ENCODE measurements at places on chromosomes 2 and 18.

- DNase-seq, result no peak
These were observed 20.3 kb downstream of the SEC11C start for GRCh38 chr18:59159986-59160385.

DNA sequence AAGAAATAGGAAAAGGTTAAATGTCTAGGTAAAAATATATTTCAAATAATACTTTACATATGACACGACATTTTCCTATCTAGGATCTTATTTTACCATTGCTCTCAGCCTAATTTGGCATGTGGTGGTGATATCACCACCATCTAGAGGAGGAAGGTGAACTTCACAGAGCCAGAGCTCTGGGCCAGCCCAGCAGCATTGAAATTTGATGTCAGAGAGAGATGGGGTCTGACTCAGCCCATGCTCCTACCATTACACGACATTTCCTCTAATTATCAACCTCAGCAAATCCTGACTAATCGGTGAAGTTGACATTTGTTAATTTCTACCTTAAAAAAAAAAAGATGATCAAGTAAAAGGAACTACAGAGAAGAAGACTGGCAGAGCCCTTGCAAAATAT lies 42.3 kb downstream of the LRRTM4 start:
- DNase-seq, result no peak

DNA sequence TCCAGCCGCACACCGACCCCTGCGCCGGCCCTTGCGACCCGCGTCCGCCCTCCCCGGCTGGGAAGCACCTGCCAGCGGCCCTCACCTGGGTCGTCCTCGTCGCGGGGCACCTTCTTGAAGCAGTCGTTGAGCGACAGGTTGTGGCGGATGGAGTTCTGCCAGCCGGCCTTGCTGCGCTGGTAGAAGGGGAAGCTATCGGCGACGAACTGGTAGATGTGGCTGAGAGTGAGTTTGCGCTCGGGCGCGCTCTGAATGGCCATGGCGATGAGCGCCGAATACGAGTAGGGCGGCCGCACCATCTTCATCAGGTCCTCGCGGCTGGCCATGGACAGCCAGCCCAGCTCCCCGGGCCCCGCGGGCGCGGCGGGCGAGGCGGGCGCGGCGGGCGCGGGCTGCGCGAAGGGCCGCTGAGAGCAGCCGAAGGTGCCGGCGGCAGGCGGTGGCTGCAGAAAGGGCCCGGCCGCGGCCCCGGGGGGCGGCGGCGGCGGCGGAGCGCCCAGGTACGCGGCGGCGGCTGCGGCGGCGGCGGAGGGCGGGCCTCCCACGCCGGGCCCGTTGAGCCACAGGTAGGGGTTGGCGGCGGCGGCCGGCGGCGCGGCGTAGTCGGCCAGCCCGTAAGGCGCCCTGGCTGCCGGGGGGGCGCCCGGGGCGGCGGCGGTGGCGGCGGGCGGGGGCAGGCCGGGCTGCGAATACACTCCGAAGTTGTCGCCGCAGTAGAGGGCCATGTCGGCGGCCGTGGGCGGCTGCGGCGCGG lies 505 bp downstream of the FOXI3 start:
- no peak for DNase-seq

DNA sequence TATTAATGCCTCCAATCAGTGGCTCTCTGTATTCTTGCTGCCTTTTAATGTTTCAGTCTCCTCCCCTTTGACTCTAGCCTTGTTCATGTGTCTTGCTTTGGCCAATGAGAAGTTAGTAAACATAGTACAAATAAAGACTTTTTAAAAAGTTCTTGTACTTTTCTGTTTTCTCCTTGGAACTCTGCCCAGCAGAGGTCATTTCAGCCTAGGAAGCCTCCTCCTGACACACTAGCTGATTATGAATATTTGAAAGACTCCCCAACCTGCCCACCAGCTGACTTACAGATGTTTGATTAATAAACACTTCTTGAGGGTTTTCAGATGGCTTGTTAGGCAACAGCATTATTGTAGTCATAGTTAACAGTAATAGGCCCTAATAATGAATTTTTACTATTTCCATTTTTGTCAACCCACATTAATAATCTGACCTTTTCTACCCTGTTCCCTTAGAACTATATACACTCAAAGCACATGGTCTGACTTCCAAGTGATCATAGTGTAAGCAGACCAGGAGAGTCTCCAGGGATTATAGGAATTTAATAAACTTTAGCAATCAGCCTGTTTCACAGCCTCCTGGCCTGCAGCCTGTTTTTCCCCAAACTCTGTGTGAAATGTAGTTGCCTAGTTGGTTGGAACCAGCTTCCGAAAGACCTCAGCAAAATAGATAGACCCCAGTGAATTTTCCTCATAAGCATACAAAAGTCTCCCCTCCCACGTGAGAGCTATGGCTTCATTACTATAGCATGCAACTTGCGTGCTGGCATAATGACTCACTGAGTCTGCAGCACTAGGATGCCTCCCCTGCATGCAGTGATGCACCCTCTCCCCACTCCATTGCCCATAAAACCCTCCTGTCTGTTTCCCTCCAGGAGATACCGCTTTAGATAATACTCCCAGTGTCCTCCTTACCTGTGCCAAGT lies 670.7 kb upstream of the ZNF804A start:
- no peak for DNase-seq

DNA sequence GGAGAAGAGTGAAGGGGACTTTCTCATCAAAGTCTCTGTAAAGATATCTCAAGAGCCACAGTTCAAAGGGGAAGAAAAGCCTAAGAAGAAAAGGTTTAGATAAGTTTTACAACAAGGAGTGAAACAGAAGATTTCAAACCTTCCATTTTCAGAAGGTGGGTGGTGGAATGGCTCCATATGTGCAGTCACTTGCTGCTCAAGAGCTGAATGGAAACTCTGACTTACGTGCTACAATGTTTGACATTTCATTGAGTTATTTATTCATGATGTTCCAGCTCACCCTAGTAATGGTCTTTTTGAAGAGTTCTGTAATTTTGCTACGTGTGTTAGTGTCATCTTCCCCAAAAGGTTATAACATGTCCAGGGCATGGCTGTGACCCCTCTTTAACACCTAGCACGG lies 21.7 kb downstream of the LCT start:
- DNase-seq, result no peak

DNA sequence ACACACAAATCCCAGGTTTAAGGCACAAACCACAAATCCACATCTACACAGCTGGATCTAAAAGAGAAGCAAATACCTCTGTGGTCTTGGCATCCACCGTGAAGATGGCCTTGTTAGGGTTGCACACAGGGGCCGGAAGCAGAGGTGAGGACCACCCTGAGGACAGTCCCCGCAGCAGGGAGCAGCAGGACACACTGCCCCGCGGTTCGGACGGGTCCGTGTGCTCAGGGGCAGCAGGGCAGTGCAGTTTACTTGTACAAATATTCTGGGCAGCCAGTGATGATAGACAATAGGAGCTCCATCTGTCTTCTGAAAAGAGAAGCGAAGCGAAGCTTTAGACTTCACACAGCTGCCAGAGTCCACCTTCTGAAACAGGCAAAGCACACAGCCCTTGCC lies 8.8 kb downstream of the PASK start:
- no peak for DNase-seq

GRCh38 chr2:8657423-8658062 lies 24.3 kb upstream of the ID2 start:
- DNase-seq, result no peak

GRCh38 chr2:188848887-188849435 lies 125.2 kb upstream of the COL3A1 start:
- DNase-seq, result no peak

GRCh38 chr18:6280211-6280743 lies 134.4 kb downstream of the L3MBTL4 start:
- no peak for DNase-seq

DNA sequence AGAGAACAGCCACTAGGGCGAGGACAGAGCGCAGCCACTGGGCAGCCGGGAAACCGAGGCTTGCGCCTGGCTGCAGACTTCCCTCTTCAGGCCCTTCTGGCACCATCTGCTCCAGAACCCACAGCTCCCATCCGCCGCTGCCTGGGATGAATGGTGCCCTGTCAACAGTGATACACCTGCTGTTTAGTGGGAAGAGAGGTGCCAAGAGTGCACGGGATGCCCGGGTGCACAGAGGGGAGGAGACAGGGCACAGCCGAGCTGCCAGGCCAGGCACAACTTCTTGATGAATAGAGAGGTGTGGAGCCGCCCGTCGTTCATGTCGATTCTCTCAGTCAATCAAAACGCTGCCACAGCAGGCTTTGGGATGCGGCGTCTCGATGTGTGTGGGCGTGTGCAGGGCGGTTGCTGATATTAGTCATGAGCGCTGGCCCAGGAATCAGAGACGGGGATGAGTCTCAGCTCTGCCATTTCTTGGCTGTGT lies 39.5 kb downstream of the RRM2 start:
- DNase-seq, result peak; percentile 60

DNA sequence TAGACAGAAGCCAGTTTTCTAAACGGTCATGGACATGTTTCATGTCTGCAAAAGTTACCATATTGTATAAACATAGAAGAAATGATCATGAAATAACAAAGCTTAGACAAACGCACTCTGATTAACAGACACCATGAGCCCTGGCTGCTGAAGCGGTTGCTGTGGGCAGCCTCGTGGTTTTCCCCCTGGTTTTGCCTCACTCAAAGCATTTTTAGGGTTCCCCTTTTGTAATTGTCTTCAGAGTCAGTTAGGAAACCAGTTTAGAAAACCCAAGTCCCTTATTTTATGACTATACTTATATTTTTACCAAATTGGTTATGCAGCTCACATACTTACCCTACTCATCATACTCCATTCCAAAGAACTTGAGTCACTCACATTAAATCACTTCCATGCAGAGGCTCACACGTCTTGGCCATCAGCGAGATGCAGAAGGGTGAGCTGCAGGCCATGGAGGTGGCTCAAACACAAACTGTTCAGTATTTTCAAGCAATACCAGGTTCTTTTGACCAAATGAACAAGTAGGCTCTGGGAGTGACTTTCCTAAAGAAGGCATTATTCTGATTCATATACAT lies 105.6 kb upstream of the SALL3 start:
- no peak for DNase-seq

- DNase-seq, result no peak
These were observed 257.6 kb downstream of the CYP26B1 start for GRCh38 chr2:71889759-71890684.

DNA sequence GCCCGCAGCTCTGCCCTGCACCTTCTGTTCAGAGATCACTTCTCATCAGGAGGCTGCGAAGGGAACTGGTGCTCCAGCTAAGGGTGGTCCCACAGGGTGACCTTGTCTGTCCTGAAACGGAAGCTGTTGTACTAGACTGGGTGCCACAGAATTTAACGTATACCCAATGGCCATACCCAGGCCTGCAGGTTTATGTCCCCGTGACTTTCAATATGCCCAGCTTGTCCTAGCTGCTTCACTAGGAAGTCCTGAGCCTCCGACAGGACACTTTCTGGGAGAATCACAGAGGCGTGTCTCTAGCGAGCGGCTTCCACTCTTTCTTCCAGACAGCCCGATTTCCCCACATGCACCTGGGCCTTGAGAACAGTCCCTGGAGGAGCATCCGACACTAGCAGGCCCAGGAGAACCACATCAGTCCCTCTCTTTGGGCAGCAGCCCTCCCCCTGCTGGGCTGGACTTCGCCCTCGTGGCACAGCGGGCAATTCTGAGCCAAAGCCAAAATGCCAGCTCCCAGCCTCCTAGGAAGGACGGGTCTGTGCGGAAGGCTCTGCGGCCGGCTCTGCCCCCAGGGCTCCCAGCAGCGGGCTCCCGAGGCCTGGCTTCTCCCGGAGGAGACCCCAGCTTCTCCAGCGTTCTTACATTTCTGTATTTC lies 91.9 kb upstream of the OTOS start:
- peak; percentile 31 for DNase-seq

GRCh38 chr18:29841631-29842030 lies 1200.9 kb downstream of the DSC3 start:
- DNase-seq, result no peak

- DNase-seq, result no peak
These were observed 660.7 kb downstream of the GALR1 start for GRCh38 chr18:77910347-77910746.

DNA sequence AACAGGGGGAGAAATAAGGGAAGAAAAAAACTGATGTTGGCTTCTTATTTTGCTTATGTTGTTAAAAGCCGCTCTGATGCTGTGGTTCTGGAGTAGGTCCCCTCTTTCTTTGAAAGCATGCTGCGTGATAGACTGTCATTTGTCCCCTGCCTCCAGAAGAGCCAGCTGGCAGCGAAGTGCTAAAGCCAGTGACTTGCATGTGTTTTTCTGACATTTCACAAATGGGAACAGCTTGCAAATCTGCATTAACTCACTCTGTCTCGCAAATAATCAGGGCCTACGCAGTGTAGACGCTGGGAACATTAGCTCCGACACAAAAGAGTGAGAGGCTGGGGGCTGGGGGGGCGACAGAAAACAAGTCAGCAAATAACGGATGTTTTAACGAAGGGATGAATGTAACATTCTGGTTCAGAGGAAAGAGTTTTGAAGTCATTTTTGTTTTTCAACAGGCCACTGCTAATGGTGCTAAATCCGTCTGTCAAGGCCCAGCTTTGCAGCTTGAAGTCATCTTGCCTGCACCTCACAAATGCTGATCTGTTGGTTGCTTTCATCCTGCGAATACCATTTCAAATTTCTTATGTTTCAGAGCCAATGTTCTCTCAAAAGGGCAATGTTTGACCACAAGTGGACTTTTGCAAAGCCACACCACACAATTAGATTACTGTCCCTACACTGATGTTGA lies 68.8 kb upstream of the PIK3C3 start:
- no peak for DNase-seq

DNA sequence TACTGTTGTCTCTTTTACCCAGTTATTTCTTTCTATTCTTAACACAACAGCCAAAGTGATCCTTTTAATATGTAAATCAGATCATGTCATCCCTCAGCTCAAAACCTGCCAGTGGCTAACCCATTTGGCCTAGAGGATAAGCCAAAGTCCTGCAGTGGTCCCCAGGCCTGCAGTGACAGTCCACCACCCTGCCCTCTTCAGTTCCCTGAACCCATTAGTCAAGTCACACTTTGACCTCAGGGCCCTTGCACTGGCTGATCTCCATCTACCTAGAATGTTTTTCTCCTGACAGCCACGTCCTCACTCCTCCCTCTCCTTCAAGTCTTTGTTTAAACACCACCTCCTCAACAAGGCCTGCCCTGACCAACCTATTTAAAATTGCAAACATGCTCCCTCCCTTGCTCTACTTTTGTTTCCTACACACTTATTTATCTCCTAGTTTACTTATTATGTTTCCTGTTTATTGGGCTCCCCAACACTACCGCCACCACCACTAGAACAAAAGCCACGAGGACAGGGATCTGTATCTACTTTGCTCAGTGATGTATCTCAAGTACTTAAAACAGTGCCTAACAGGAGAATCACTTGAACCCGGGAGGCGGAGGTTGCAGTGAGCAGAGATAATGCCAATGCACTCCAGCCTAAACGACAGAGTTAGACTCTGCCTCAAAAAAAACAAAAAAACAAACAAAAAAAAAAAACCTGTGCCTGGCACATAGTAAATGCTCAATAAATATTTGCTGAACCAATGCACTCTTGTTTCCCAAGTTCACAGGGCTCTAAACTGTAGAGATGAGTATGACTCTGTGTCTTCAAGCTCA lies 9.3 kb downstream of the MREG start:
- no peak for DNase-seq
